CD4-positive, alpha-beta T cell treated with Interleukin-15 for 4 hours (primary cell): ENCODE measurements at places on chromosomes 4 and X.
A peak's percentile ranks its signal among the peaks of the same experiment; 100 is the strongest.

- no peak for DNase-seq
Measured at GRCh38 chr4:47651231-47651630, 166.2 kb downstream of the ATP10D start.

- no peak for DNase-seq
Measured at GRCh38 chrX:56025872-56026571, 206.1 kb upstream of the KLF8 start.

GRCh38 chr4:105092356-105092755, 54.3 kb upstream of the TET2 start:
- no peak for DNase-seq

GRCh38 chrX:46642145-46642544, 68.6 kb downstream of the CHST7 start:
- DNase-seq: peak; percentile 38

DNA sequence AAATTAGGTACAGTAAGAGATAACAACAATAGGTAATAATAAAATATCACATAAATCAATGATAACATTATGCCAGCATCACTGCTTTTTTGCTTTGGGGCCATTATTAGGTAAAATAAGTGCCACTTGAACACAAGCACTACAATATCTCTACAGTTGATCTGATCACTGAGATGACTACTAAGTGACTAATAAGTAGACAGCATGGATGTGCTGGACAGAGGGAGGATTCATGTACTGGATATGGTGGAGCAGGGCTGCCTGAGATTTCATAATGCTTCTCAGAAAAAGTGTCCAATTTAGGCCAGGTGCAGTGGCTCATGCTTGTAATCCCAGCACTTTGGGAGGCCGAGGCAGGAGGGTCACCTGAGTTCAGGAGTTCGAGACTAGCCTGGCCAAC, 137.8 kb upstream of the IL1RAPL2 start:
- no peak for DNase-seq
